HFFc6 (cell line): ENCODE measurements at places on chromosomes 13 and 19. TPM values are rescaled to one million over a fixed set of nuclear protein-coding genes. Genes with fewer than 3 reads are reported as not detected.

GRCh38 chr19:14821937-14822336 lies 13.0 kb downstream of the OR7A5 start:
- no peak for DNase-seq
- no peak overlapping the region for H3K4me3 ChIP-seq
- H3K27me3 ChIP-seq, result no peaks in the 10 kb centered on the region; the same call in 1 of the 2 replicates
- H3K4me1 ChIP-seq, result no peaks in the 10 kb centered on the region
- H3K27ac ChIP-seq, result no peak overlapping the region
- no peaks in the 10 kb centered on the region for H3K36me3 ChIP-seq

- H3K4me1 ChIP-seq, result peaks cover 7% of the 10 kb centered on the region
- H3K36me3 ChIP-seq, result no peaks in the 10 kb centered on the region
- no peak overlapping the region for H3K27ac ChIP-seq
- no peak overlapping the region for H3K4me3 ChIP-seq
- no peaks in the 10 kb centered on the region; the same call in none of the 2 replicates for H3K27me3 ChIP-seq
These were observed 13.5 kb upstream of the VWA8 start for GRCh38 chr13:41974262-41974900.

- H3K4me3 ChIP-seq, result no peak overlapping the region
- DNase-seq, result no peak
- no peaks in the 10 kb centered on the region for H3K4me1 ChIP-seq
These were observed 390.5 kb upstream of the PCDH9 start for GRCh38 chr13:67620665-67621064.

SYT3 gene
- not detected in 3 replicates for total RNA-seq

- no peak overlapping the region for H3K27ac ChIP-seq
- peaks cover 8% of the 10 kb centered on the region for H3K27me3 ChIP-seq
- no peak for DNase-seq
These were observed 51.0 kb upstream of the PDX1 start for GRCh38 chr13:27868641-27869435.
